GOT3 (cell line): ENCODE measurements at places on chromosomes 1 and 21.

DNA sequence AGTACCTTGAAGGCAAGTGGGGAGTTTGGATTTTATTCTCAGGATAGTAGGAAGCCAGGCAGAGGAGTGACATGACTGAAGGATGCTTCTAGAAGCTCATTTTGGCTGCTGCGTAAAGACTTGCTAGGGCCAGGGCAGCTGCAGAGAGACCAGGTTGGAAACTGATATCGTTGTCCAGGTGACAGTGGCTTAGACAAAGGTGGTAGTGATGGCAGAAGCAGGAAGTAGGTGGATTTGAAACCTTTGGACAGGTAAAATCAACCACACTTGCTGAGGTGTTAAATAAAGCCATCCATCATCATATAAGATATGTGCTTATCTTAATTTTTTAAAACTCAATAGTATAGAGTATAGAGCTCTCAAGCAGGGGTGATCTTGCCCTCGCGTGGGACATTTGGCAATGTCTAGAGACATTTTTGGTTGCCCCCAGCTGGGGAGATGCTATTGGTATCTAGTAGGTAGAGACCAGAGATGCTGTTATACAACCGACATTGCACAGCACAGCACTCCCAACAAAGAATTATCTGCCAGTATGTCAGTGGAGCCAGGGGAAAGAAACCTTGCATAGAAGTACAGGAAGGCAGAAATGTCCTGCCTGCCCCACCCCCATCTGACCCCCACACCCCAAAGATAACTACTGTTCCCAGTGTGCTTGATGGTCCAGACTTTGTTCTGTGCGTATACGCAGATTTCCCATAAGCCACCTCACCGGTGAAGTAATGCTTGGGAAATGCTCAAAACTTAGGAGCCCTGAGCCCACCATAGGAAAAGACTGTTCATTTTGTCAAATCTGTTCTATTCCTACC, 31.1 kb downstream of the TMEM51 start:
- no peak for DNase-seq

DNA sequence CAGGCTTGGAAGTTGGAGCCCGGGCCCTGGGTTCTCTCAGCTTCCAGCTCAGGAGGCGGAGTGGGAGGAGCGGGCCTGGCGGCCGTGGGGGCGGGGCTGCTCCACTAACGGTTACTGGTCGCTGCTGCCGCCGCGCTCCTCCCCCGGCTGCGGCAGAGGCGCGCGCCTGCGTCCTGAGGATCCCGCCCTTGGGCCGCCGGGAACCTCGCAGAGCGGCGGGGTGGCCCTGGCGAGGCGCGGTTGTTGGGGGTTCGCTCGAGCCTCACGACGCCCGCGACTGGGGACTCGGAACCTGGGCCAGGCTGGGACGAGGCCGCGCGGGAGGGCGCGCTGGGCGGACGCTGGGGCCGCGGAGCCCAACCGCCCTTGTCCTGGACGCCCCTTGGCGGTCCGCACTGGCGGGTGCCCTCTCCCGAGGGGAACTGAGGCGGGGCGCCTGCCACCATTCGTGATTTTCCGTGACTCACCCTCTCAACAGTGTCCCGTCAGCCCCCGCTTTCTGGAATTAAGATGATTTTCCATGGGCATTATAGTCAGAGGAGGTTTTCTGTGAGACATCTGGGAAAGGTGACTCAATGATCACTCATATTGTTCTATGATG, 34.1 kb downstream of the OR2G3 start:
- no peak for DNase-seq

GRCh38 chr1:186953876-186954275, 125.1 kb downstream of the PLA2G4A start:
- no peak for DNase-seq

- DNase-seq = no peak
These were observed 46.0 kb downstream of the PTGER3 start for GRCh38 chr1:71001624-71002023.

DNA sequence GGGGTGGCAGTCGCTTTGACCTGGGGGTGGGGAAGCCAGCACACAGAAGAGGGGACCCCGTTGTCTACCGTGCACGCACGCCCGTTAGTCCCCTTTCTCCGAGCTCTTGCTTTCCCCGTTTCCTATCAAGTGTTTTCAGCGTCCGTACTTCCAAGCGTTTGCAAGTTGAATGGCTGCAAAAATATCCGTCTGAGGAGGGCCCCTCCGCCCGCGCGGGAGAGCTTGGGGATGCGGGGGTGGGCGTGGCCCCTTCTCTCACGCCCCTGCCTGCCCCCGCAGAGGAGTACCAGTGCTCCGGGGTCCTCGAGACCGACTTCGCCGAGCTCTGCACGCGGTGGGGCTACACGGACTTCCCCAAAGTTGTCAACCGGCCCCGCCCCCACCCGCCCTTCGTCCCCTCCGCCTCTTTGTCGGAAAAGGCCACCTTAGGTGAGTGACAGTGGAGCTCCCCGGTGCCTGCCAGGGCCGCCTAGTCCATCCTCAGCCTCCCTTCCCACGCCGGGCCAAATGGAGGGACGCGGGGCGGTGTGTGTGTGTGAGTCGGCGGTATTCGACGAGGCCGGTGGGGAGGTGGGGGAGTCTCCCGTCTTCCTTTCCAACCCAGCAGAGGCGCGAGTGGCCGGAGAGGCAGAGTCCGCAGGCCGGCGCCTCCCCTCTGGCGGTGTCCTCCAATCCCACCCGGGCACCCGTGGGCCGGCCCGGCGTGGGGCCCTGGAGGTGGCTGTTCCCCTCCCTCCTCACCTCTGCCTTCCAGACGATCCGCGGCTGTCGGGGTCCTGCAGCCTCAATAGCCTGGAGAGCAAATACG, 3.4 kb downstream of the LRRC71 start:
- no peak for DNase-seq

GRCh38 chr1:236699366-236699765, 13.1 kb downstream of the ACTN2 start:
- no peak for DNase-seq

DNA sequence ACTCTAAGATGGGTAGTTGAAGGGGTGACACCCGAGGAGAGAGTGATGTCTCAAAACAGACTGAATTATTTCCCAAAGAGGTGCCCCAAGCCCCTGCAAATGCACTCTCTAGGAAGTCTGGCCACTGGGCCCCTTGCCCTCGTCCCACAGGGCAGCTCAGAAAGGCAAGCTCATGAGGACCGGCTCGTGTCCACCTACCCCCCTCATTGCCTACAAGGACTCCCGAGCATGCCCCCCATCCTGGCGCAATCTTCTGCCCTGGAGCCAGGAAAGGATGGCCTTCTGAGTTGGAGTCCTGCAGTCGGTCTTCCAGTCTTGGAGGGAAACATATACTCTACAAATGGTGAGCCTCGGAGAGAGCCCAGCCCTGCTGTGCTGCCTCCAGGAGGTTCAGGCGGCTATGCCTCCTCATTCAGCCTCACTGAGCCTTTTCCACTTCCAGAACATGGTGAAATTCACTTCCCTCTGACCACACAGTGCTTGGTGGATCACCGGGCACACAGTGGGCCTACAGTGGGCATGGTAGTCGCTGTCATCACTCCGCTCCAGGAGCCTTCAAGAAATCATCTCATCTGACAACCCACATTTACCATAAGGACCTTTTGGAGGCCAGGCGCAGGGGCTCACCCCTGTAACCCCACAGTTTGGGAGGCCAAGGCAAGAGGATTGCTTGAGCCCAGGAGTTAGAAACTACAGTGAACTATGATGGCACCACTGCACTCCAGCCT, 5.8 kb upstream of the WNT3A start:
- no peak for DNase-seq

GRCh38 chr1:51792864-51793263, 85.7 kb downstream of the NRDC start:
- DNase-seq = no peak

DNA sequence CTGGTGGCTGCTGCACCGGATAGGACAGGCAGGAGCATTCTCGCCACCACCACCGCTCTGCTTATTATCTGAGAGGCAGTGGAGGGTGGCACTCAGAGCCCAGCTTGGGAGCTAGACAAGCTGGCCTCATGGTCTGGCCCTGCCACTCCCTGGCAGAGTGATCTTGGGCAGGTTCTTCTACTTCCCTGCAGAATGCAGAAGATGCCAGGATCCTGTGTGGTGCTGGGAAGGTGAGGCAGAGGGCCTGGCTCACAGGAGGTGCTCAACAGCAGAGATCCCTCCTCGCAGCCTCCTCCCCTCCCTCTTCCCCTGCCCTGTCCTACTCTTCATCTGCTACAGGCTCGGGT, 60.4 kb downstream of the ARHGEF10L start:
- no peak for DNase-seq

DNA sequence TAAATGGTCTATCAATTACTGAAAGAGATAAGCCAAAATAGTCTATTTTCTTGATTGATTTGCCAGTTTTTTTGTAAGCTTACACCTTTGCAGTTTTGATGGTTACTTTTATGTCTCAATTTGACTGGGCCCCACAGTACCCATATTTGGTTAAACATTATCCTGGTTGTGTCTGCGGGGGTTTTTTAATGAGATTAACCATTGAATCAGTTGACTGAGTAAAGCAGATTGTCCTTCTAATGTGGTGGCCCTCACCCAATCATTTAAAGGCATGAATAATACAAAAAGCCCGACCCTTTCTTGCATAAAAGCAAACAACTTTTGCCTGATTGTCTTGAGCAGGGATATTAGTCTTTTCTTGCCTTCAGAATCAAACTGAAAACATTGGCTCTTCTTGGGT, 650.0 kb upstream of the RGS18 start:
- DNase-seq = no peak

DNA sequence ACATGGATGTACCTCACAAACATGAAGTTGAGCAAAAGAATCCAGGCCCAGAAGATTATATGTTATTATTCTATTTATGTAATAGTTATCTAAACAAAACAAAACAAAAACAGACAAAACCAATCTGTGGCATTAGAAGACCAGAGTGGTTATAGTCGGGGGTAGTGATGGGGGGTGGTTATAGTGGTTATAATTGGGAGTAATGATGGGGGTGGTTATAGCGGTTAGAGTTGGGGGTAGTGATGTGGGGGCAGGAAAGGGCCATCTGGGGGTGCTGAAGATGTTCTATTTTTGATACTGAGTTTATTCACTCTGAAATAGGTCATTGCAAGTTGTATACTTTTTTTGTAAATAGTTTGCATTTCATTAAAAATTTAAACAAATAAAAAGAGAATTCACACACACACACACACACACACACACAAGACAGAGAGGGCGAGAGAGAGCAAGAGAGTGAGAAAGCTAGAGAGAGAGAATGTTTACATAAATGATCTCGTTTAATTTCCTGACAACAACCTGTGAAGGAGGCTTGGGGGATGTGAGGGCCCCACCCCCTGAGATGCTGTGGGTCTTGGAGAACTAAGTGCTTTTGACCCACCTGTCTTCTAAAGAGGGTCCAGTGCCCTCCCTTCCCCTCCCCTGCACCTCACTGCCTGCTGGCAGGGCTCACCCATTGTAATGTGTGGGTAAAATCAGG, 37.4 kb downstream of the RHOU start:
- DNase-seq = no peak

GRCh38 chr1:2940178-2940577, 81.1 kb upstream of the ACTRT2 start:
- DNase-seq = no peak

DNA sequence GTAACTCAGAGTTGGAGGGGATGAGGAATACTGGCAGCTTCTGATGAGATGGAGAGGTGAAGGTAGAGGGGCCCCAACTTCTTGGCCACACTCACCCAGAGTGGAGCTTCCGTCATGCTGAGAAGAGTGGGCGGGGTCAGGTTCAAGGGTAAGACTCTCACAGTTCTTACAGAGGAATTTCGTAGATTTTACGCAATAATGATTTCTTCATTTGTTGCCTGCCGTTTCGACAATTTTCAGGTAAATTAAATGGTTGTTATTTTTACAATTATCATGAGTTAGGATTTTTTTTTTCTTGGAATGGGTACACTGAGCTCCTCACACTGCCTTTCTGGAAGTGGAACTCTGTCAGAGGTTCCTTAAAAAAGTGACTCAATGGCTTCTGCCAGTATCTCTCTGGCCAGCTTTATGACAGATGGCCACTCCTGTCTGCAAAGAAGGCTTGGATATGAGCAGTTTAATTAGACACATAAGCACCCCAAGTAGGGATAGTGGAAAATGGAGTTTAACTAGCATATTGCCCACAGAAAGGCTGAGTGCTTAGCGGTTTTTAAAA, 13.8 kb upstream of the NLRP3 start:
- DNase-seq = no peak

DNA sequence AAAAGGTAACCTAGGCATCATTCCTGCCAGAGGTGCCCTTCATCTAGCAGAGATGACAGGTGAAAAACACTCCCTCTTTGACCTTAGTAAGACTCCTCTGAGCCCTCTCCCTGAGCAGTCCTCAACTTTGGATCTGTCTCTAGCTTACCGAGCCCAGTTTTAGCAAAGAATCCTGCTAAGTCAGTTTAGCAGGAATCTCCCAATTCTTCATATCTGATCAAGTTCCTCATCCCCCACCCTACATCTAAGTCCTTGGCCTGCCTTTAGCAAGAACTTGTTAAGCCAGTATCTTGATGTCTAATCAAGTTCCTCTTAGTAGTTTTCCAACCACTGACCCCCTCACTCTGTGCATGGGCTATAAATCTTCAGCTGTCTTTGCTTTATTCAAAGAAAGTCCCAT, 235.6 kb downstream of the OMA1 start:
- no peak for DNase-seq

DNA sequence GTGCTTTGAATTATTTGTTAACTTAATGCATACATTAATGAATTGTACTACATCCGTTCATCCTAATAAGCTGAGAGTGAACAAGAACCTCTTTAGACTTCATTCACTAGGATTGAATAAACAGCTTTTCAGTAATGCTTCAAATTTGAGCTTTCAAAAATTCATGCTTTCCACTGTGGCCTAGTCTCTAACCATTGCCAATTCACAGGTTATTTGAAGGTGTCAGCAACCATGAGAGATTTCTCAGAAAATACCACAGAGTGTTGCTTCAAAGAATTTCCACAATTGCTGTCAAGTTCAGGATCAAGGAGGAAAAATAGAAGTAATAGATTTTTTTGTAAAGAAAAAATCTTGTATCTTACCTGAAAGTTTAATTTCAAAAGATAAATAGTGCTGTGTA, 72.7 kb downstream of the AK5 start:
- DNase-seq = no peak

- no peak for DNase-seq
These were observed 26.5 kb downstream of the CXADR start for GRCh38 chr21:17539323-17539722.

DNA sequence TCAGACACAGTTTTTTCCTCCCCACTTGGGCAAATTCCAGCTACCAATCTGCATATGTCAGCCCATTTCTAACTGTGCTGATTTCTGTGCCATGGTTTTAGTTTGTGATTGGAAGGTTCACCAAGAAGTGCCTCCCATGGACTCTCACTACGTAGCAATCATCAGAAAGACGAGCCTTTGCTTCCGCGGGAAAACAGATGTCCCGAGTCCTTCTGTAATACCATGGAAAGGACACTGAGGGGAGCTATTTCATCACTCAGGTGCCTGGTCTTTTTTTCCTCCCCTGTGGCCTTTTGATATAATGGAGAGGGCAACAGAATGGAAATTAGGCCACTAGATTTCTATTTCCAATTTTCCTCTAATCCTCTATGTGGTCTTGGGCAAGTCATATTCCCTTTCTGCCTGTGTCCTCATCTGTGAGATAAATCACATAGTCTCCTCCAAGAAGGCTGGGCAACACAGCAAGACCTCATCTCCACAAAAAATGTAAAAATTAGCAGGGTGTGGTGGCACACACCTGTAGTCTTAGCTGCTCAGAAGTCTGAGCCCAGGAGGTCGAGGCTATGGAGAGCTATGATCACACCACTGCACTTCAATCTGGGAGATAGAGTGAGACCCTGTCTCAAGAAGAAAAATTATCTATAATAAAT, 24.8 kb downstream of the LEMD1 start:
- no peak for DNase-seq
